IMR-90 (cell line): ENCODE measurements at places on chromosomes 3 and 15. TPM values are rescaled to one million over a fixed set of nuclear protein-coding genes. Genes with fewer than 3 reads are reported as not detected.

SLC6A20 gene
- not detected in 2 replicates for polyA plus RNA-seq

INAFM2 gene
- 11.7 and 14.0 TPM in 2 replicates for polyA plus RNA-seq

SYNPR gene
- not detected in 2 replicates for polyA plus RNA-seq

KY gene
- 0.04 and 0.09 TPM in 2 replicates for polyA plus RNA-seq

HIGD2B gene
- not detected in 2 replicates for polyA plus RNA-seq

- DNase-seq: peak; percentile 60
These were observed 590.8 kb downstream of the FOXP1 start for GRCh38 chr3:70992562-70993204.

GRCh38 chr3:141828890-141829289, 47.6 kb upstream of the ATP1B3 start:
- peak; percentile 3 for DNase-seq

DNA sequence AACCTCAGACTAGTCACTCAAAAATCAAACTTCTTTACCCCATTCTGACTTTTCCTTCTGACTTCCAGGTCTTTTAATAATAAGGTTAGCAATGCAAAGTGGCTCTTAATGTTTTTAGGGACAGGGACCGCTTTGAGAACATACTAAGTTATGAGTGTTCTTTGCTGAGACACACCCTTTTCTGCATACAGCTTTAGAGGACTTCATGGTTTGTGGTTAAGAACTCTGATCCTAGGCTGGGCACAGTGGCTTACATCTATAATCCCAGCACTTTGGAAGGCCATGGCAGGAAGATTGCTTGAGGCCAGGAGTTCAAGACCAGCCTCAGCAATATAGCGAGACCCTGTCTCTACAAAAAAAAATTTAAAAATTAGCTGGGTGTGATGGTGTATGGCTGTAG, 85.8 kb upstream of the CACNA2D3 start:
- DNase-seq: no peak

DNA sequence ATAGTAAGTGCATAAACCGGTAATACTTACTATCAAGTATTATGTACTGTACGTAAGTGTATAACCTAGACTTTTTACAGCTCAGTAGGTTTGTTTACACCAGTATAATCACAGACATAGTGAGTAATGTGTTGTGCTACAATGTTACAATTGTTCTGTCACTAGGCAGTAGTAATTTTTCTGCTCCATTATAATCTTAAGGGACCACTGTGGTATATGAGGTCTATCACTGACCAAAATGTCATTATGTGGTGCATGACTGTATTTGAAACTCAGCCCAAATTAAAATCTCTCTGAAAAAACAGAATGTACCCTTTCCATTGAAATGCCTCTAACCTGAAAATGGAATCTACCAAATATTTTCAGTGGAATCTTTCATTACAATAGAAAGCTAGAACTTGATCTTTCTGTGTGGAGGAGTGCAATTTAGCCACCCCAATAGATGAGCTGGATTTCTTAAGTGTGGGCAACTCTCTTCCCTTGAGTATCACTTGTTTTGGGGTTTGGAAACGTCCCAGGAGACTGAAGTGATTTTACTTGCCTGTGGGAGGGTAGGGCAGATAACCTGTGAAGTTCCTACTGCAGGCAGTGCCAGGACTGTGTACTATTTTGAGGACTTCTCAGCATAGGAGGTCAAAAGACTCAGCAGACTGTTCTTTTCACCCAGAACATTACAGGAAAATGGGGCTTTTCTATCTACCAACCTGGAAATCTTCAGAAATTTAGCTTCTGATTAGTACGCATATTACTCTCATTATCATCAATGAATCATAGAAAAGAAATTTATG, 50.9 kb downstream of the FAM98B start:
- DNase-seq: peak; percentile 13

DNA sequence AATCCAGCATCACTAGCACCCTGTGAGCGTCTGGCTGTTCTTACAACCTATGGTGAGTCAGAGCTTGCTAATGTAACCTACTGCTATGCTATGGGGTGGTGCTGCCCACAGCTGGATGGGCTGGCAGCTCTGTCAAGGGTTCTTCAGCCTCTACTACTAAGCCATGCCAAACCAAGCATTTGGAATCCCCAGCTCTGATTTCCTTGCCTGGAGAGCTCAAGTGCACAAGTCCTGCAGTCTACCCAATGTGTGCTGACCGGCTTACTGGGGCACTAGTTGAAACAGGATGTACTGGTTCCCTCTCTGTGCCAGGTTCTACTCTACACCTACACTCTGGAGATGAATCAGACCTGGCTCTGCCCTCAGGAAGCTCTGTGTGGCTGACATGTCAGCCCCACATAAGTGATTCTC, 4.2 kb downstream of the TEX264 start:
- DNase-seq: peak; percentile 60

DNA sequence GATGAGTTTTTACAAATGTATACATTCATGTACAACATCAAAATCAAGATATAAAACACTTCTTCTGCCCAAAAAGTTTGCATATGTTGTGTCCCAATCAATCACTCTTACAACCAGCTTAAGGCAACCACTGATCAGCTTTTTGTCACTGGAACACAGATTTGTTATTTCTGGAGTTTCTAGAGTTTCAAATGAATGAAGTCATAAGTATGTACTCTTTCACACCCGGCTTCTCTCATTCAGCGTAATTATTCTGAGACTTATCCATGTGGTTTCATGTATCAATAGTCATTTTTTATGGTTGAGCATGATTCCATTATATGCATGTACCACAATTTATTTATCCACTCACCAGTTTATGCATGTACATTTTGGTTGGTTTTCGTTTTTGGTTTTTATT, 53.0 kb upstream of the CORO2B start:
- no peak for DNase-seq

DNA sequence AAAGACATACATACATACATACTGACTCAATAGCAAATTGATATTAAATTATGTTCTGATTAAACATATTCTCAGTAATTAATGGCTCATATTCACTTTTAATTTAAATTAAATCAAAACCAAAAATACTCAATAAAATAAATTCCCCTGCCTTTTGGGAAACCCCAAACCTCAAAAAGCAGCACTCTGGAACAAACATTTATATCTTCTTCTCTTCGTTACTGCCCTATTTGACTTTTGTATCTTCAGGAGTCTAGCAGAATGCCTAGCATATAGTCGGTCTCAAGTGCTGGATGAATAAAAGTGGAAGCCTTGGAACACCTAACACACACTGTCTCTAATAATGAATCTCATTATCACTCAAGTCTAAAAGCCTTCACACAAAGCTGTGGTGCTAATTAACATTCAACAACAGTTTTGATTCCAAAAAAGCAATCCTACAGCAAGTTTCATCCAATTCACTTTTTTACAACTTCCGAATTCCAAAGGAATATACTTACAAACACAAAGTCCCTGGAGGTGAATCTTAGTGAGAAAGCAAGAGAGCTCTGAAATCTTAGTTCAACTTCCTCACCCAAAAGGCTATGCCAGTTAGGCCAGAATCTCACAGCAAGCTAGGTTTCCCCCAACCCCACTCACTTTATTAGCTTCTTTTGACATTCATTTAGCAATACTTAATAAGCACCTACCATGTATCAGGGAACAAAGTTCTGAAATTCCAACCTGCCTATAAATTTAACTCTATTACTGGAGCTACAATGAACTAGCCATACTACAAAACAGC, 35.0 kb downstream of the GSK3B start:
- no peak for DNase-seq

DNA sequence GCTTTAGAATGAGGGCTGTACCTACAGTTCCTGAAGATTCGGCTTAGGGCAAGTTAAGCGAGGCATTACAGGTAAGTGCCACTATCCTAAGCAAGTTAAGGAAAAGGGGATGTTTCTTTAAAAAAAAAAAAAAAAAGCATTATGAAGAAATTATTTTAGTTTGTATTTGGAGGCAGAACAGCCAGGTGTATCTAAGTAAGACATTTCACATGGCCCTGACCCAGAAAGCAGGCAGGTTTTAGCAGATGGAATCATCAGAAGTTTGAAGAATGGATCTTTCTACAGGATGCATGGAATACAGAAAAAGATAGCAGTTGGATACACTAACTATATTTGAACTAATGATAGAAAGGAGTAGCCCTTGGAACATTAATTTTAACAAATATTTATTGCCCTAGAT, 105.6 kb downstream of the OSBPL10 start:
- DNase-seq: no peak

- no peak for DNase-seq
These were observed 130.1 kb downstream of the MAGI1 start for GRCh38 chr3:65908588-65908987.

- DNase-seq: no peak
These were observed 72.0 kb upstream of the MAP4 start for GRCh38 chr3:48088056-48088748.

DNA sequence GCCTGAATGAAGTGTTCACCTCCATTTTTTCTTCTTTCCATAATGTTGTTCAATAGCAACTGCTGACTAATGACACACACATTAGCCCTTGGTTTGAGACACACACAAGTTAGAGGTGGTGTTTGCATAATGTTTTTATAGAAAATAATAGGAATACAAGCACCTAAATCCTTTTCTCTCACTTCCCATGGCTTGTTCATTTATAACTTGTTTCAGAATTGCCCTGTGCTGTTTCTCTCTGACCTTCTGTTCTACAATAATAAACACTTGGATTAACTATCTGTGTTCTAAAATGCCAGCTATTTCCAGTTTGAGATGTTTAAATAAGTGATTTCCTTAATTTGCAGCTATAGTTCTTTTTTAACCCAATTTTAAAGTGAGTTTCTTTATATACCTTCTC, 525.1 kb upstream of the ROBO2 start:
- peak; percentile 11 for DNase-seq

DNA sequence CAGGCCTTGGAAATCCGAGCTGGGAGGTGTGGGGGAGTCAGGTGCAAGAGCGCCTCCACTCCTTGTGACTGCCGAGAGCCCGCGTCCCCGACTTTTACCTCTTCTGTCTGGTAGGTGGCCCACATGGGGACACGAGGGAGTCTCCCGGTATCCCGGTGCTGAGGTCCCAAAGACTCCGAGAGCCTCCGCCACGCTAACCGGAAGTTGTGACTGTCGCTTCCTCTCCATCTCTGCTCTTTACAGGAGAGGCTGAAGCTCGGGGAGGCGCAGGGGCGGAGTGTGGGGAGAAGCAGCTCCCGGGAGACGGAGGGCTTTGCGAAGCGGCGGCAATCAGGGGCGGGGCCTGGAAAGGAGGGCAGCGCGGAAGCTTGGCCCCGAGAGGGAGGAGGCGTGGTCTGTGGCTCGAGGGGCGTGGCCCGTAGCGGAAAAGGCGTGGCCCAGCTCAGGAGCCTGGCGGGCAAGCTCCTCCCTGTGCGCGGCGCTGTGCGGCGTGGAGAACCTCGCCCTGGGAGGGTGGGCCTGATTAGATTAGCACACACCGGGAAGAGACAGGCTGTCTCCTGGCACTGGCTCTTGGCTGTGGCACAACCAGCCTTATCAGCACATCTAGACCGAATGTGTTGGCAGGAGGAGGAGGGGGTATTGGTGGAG, 143.9 kb downstream of the GABRB3 start:
- peak; percentile 2 for DNase-seq
